ENCODE measurements at places on chromosomes 11 and 22.
A peak's percentile ranks its signal among the peaks of the same experiment; 100 is the strongest.

- peak; percentile 2 for DNase-seq
Observed at GRCh38 chr22:23067023-23067650, 3.2 kb upstream of the GNAZ start.

- DNase-seq = peak; percentile 66
Observed at GRCh38 chr11:125941619-125942611, 3.9 kb upstream of the VSIG10L2 start.

DNA sequence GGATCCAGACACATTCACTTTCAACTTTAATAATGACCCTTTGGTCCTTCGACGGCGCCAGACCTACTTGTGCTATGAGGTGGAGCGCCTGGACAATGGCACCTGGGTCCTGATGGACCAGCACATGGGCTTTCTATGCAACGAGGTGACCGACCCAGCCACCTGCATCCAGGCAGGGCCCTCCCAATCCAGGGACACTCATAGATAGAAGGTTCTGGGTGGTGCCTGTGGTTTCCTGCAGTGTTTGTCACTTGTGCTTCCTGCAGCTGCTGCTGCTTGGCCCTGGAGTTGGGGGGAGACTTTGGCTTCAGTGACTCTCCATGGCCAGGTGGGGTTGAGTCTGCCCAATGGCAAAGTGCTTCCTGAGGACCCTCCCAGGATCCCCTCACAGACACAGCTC is 7.3 kb downstream of the APOBEC3B start:
- no peak for DNase-seq

DNA sequence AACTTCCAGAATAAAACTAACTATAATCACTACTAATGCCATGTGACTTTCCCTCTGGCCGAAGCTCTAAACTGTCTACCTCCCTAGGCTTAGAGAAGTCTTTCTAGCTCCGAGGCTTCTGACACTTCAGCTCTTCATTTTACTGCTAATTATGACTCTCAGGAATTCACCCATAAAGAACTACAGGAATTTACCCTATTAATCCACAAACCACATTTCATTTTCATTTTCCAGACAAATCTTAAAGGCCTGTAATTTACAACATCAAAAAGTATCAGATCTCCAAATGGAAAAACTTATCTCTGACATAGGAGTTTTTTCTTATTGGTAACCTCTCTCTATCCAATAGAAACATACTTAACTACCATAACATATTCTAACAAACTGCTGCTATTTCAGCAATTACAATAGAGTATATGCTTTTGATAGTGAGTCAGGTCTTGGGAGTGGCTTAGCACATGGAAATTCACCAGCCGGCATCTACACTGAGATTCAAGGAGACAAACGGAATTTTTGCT is 33.4 kb downstream of the MRTFA start:
- no peak for DNase-seq

DNA sequence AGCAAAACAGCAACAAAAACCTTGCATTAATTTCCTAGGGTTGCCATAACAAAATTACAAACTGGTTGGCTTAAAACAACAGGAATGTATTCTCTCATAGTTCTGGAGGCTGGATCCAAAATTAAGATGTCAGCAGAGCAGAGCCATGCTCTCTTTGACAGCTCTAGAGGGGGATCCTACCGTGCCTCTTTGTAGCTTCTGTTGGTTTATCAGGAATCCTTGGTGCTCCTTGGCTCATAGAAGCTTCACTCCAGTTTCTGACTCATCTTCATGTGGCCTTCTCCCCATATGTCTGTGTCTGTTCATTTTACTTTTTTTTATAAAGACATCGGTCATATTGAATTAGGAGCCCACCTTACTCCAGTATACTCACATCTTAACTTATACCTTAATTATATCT is 90.5 kb upstream of the POU2AF2 start:
- no peak for DNase-seq

- no peak for DNase-seq
Observed at GRCh38 chr11:41943656-41944055, 484.2 kb upstream of the LRRC4C start.

DNA sequence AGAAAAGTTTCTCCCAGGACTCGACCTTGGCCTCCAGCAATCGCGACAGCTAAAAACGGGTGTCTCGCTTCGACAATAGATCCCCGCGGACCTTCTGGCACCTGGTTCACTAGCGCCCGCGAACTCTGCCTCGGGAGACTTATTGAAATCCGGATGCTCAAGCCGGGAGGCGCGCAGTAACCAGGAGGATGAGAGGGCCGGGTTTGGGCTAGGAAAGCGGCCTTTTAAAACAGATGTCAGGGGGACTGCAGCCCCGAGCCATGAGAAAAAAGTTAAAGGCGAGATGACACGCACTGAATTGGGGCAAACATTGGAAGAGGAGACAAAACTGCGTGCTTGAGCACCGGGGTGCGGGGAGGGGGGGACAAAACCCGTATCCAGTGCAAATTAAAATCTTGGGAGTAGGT is 637 bp upstream of the ZBTB16 start:
- DNase-seq = no peak

- DNase-seq = no peak
Observed at GRCh38 chr22:30029512-30029911, 50.8 kb upstream of the HORMAD2 start.

GRCh38 chr11:130769782-130770535 is 146.3 kb downstream of the SNX19 start:
- DNase-seq = no peak

- no peak for DNase-seq
Observed at GRCh38 chr11:7186190-7186589, 65.5 kb upstream of the SYT9 start.

GRCh38 chr11:57318178-57318577 is 6.6 kb downstream of the TNKS1BP1 start:
- DNase-seq = no peak

DNA sequence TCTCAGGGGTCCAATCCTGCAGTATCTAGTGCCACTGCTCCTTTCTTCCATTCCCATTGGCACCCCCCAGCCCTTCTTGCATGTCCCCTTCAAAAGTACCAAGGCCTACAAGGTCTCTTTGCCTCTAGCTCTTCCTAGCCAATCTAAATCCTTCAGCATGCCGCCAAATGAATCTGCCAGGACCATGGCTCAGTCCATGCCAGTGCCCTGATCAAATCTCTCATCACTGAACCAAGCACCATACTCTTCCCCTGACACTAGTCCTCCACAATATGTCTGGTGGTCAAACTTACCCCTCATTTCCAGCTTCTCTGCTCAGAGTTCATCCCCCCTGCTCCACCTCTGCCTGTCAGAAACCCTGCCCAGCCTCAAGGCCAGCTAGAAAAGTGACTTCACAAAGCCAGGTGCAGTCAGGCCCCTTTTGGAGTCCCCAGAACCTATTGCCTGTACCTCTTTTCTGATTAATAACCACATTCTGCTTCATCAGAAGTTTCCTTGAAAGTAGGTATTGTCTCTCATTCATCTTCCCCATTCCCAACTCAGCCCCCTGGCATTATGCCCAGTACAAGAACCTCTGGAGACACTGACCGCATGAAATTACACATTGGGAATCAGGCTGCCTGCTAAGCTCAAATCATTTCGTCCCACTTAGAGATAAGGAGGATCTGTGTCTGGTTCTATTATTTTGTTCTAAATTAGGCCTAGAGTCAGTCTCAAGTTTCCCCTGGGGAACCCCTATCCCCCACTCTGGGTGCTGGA is 11.4 kb downstream of the FEN1 start:
- DNase-seq = no peak

DNA sequence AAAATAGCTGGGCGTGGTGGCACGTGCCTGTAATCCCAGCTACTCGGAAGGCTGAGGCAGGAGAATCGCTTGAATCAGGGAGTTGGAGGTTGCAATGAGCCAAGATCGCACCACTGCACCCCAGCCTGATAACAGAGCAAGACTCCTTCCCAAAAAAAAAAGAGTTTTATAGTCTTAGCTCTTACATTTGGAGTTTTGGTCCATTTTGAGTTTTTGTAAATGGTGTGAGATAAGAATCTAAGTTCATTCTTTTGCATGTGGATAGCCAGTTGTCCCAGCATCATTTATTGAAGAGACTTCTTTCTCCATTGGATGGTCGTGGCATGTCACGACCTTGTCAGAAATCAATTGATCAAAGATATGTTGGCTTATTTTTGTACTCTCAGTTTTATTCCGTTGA is 34.6 kb downstream of the RNF121 start:
- DNase-seq = no peak

DNA sequence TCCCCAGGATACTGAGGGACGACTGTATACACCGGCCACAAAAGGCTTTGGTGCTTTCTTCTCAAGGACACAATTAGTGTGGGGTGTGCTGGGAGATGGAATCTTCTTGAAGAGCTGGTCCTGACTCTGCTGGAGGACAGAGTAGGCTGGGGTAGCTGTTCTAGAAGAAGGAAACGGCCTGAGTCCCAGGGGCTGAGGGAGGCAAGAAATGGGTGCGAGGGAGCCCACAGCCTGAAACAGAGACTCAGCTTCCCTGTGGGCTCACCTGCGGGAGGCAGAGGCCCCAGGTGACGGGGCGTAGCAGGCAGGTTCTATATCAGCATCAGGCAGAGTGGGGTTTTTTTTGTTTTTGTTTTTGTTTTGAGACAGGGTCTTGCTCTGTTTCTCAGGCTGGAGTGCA is 36.6 kb downstream of the PARVG start:
- DNase-seq = no peak

- no peak for DNase-seq
Observed at GRCh38 chr11:75541193-75542087, 15.7 kb upstream of the GDPD5 start.

DNA sequence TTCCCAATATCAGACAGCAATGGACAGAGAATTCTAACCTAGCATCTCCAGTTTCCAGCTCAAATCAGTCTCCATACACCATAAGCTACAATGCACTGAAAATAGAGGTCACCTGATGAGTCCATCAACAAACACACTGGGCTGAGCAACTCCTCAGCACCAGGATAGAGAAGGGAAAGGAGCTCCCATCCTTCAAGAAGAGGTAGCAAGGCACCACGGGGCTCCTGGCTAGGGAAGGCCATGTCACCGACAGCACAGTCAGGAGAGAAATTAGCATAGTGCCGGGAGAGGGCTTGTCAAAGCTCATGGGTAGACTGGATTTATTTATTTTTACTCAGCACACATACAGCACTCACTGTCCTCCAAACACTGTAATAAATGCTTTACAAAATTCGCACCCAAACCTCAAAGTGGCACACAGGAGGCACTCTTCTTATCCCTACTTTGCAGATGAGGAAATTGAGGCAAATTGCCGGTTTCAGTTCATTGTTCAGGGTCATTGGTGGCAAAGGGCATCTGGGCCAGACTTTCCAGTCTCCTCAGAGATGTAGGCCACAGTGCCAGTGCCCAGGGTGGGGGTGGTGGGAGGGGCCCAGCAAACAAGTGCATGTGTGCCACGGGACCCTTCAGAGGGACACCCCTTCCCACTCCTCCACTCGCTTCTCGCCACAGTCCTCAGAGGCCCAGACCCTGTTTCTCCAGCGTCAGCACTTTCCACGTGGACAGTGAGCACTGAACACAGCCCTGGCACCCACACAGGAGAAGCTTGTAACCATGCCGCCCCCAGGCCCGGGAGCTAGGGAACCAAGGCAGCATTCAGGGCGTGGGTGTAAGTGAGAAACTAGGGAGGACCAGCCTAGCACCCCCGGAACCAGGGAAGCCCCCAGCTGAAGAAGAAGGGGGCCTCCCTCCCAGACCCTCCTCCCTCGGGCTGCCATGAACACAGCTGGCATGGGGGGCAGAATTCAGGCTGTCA is 1417.4 kb downstream of the TBC1D22A start:
- DNase-seq = no peak

- no peak for DNase-seq
Observed at GRCh38 chr11:33383075-33383919, 126.1 kb downstream of the HIPK3 start.

DNA sequence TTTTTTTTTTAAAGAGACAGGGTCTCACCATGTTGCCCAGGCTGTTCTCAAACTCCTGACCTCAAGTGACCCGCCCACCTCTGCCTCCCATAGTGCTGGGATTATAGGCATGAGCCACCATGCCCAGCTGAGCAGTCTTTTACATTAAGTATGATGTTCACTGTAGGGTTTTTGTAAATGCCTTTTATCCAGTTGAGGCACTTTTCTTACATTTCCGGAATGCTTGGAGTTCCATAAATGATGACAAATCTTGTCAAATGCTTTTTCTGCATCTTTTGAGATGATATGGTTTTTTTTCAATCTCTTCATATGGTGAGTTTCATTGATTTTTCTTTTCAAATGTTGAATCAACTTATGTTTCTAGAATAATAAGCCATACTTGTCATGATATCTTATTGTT is 29.4 kb upstream of the CTTN start:
- no peak for DNase-seq

DNA sequence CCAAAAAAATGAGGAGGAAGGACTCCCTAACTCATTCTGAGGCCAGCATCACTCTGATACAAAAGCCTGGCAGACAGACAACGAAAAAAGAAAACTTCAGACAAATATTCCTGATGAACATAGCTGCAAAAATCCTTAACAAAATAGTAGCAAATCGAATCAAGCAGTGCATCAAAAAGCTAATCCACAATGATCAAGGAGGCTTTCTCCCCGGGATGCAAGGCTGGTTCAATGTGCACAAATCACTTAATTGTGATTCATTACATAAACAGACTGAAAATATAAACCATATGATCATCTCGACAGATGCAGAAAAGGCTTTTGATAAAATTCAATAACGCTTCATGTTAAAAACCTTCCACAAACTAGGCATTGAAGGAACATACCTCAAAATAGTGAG is 16.4 kb downstream of the MTMR2 start:
- DNase-seq = no peak

DNA sequence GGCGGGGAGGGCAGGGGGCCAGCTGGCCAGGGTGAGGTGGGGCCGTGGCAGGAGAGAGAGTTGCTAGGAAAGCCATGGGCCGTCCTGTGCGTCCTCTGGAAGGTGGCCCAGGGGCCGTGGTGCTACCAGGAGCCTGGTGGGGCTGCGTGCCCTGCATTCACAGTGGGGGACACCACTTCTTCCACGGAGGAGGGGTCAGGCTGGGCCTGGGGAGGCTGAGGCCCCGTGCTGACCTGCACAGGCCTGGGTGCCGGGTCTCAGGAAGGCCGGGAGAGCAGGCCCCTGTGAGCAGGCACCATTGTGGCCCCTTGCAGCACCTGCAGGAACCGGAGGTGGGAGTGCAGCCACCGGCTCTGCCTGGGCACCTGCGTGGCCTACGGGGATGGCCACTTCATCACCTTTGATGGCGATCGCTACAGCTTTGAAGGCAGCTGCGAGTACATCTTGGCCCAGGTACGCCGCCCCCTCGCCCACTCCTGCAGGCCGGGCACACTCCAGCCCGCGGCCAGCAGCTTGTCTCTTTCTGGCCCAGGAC is 12.0 kb downstream of the MUC5B start:
- DNase-seq = no peak

DNA sequence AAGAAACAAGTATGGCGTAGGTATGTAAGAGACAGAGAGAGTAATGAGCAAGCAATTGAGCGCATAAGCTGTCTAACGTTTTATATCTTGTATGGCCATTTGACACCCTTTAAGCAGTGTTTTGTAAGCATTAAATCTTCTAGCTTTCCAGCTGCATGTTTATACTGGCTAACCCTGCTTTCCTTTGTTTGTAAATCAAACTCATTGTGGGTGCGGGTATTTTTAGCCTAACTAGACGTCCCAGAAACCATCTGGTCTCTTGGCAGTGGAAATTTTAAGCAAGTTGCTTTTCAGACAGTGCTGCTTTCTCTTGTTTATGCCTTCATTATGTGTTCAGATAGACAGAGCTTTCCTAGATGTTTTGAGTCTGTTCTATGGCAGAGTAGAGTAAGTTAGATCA is 73.5 kb downstream of the RNF169 start:
- DNase-seq = no peak

GRCh38 chr11:68153742-68154141 is 32.6 kb upstream of the CHKA start:
- DNase-seq = no peak

GRCh38 chr11:85423316-85423715 is 203.8 kb downstream of the DLG2 start:
- no peak for DNase-seq

- no peak for DNase-seq
Observed at GRCh38 chr11:64582885-64583284, 8.1 kb upstream of the SLC22A12 start.
